Ammon's horn (tissue), 1 donor: ENCODE measurements at places on chromosomes 12 and 14.

GRCh38 chr14:65159281-65160062 is 57.2 kb upstream of the MAX start:
- no peak for DNase-seq

- no peak for DNase-seq
These were observed 85.8 kb downstream of the LLPH start for GRCh38 chr12:66044731-66045130.

DNA sequence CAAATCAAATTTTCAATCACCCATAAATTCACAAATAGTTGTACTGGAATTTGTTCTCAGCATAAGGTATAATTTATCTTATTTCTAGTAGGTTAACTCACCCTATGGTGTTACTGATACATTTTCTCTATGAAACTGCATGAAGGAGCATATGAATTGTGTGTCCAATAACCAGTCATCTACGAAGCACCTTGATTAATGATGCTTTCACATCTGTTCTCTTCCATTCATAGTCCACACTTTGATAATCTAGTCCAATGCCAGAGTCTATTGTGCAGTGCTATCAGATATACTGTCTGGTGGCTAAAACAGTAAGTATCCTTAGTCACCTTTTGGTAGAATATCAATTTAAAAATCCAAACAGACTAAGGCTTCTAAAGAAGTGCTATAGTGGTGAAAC is 876.0 kb downstream of the RPS29 start:
- DNase-seq = no peak

- DNase-seq = no peak
These were observed 107.7 kb upstream of the IFNG-AS1 start for GRCh38 chr12:67881565-67881964.

DNA sequence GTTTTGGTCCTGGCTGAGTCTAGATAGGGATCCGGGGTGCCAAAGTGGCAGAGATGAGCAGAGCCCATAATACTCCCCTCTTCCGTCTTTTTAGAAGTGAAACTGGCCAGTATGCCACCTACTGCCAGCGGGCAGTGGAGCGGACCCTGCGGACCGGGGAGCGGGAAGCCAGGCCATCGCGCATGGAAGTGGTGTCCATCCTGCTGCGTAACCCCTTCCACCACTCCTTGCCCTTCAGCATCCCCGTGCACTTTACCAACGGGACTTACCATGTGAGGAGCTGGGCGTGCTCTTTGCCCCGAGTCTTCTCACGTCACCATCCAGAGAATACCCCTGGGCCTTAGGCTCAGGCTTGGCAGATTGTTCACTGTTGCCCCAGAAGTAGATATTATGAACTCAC is 21.0 kb downstream of the PIGH start:
- DNase-seq = no peak
